ENCODE measurements at places on chromosomes 7 and 10.

GRCh38 chr7:24879291-24879690 is 100.7 kb downstream of the OSBPL3 start:
- DNase-seq: no peak

DNA sequence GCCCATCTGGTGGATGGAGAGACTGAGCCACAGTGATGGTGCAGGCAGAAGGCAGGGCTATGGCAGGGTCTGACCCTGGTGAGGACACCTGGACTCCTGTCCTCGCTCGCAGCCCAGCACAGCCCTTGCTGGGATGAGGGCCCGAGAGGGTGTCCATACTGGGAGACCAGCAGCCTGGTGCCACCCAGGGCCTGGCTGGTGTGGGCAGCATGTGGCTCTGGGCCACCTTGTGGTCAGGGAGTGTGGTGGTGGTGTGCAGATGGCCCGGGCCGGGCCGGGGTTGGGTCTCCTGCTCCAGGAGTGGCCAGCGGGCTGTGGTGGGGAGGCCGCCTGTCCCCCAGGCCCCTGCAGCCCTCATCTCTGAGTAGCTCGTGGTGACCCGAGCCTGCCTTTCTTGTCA is 14.9 kb downstream of the ADCY1 start:
- DNase-seq: no peak

DNA sequence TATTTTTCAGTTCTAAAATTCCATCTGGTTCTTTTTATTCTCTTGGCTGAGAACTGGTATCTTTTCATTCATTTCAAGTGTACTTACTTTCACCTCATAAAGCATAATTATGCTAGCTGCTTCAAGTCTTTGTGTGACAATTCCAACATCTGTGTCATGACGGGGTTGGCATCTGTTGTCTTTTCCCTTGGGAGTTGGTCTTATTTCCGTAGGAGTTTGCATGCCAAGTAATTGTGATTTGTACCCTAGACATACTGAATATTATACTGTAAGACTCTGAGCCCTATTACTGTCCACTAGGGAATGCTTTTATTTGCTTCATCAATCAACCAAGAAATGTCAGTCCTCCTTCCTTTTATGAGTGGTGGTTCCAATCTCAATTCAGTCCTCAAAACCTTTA is 24.6 kb upstream of the HUS1 start:
- no peak for DNase-seq

DNA sequence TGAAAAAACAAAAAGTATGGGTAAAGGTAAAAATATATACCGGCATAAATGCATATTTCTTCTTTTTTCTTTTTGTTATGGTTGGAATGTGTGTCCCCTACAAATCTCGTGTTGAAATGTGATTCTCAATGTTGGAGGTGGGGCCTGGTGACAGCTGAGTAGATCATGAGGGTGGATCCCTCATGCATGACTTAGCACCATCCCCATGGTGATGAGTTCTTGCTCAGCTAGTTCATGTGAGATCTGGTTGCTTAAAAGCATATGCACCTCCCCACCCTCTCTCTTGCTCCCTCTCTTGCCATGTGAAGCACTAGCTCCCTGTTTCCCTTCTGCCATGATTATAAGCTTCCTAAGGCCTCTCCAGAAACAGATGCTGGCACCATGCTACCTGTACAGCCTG is 93.3 kb downstream of the HYCC1 start:
- DNase-seq: no peak

- peak; percentile 39 for DNase-seq
Measured at GRCh38 chr7:43294080-43294630, 181.7 kb downstream of the HECW1 start.
